ENCODE measurements at places on chromosomes 5 and 9.

GRCh38 chr9:129486756-129487657 is 133.9 kb downstream of the C9orf50 start:
- DNase-seq = no peak

GRCh38 chr9:99782962-99783718 is 38.5 kb upstream of the NR4A3 start:
- no peak for DNase-seq

GRCh38 chr5:11000515-11001353 is 239.7 kb upstream of the DAP start:
- no peak for DNase-seq

DNA sequence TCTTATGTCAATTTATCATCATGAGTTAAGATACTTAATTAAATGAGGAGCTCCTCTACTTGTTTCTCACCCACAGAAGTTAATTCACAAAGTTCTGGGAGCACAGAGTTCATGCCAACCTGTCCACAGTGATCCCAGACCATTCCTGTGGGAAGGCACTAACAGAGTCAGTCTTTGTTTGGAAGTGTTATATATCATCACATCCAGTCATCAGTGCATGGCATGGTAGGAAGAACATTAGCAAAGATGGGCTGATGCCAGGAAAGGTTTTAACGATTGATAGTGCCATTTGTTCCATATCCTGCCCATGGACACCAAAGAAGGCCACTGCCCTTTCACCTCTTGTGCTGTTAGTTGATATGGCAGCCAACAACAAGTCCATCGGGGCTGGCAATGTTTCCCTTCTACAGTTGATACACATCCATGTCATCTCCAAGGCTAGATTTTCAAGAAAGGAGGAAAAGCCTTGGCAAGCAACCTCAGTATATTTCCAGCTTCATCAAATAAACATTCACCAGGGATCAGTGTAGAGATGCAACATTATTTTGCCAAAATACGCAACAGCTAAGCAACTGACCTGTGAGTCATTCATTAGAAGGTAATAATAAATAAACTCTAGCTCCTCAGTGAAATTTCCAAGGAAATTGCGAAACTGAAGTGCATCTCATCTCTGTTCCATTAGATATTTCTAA is 169.6 kb downstream of the RORB start:
- no peak for DNase-seq

GRCh38 chr5:128220841-128221240 is 137.3 kb downstream of the SLC12A2 start:
- DNase-seq = no peak

GRCh38 chr5:56986626-56986947 is 34.7 kb upstream of the MIER3 start:
- no peak for DNase-seq

DNA sequence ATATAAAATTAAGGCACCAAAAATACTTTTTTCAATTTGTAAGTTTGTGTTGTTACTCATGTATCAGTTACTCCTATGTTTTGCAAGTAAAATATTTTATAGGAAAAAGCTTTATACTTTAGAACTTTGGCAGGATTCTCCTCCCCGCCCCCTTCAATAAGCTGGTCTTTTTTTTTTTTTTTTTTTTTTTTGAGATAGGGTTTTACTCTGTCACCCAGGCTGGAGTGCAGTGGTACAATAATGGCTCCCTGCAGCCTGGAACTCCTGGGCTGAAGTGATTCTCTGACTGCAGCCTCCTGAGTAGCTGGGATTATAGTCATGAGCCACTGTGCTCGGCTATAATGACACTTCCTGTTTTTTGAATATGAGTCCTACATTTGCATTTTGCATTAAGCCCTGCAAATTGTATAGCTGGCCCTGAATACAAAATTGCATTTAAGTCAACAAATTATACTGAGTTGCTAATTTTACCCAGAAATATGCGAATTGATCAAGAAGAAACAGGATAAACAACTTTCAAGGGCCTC is 192.9 kb downstream of the PIK3R1 start:
- no peak for DNase-seq

DNA sequence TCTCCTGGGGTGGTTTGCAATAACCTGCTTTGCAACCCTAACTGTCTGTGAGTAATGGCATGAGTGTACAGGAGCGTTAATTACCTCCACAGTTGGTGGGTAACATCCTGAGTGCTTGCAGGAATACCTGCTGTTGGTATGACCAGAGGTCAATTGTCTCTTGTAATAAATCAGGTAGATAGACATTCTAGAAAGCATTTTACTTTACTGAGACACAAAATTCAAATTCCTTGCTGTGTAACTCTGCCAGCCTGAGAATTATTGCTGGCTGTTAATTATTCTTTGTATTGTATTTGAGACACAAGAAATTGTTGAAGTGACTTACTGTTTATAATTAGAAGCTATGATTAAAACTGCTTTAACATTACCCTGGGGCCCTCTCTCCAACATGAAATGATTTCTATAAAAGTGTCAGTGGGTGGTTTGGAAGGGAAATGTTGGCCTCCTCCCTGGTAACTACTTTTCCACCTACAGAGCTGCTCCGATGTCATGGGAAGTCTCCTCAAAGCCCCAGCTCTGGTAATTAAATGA is 150.8 kb upstream of the ADCY2 start:
- no peak for DNase-seq

GRCh38 chr5:112492291-112492690 is 73.2 kb upstream of the EPB41L4A start:
- DNase-seq = no peak

DNA sequence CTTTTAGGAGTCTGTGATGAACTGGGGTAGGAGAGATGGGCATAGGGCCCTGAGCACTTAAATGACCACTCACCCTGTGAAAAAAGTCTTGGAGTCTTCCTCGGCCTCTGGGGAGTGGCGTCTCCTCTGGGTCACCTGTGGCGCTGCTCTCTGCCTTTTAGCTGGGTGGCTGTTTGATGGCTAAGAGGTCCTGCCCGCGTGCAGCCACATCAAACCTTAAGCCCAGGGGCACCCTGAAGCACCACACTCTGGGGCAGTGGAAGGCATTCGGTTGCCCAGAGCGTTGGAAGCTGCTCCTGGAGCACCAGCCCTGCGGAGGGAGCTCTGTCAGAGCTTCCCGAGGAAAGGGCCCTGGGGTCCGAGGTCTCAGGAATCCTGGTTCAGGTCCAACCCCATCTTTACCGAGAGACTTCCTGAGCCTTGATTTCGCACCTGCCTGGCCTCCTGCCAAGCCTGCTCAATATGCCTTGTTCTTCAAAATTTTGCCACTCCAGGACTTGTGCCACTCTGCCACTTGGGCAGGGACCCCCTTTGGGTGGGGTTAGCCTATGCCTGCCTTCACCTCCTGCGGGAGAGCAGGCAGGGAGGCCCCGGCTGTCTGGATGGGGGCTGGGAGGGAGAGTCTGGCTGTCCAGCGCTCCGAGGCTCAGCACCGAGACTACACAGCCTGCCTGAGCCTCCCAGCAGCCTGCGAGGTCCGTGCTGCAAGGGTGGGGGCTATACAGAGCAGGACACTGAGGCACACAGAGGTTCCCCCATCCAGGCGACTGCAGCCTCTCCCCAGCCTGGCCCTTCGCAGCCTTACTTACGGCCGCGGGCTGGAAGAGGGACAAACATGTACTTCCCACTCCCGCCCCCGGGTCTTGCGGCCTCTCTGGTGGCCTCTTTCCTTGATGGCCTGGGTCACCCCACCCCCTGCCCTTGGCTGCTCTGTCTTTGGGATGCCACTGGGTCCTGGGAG is 63.4 kb upstream of the RNU6ATAC start:
- DNase-seq = no peak

GRCh38 chr9:125761676-125762450 is 14.7 kb downstream of the PBX3 start:
- DNase-seq = no peak

GRCh38 chr9:16112116-16112515 is 559.3 kb downstream of the CCDC171 start:
- DNase-seq = no peak

- no peak for DNase-seq
Measured at GRCh38 chr9:68473790-68474189, 66.9 kb downstream of the TMEM252 start.

GRCh38 chr9:129014124-129014523 is 14.0 kb downstream of the SH3GLB2 start:
- DNase-seq = no peak

- DNase-seq = no peak
Measured at GRCh38 chr5:127609957-127610356, 38.9 kb upstream of the CTXN3 start.

GRCh38 chr5:136811551-136811950 is 446.2 kb upstream of the TRPC7 start:
- no peak for DNase-seq

- no peak for DNase-seq
Measured at GRCh38 chr5:141121563-141121962, at the start of gene PCDHB4. PCDHB4 (plus strand) TSS chr5:141121818; CDS start chr5:141121999, 181 bp downstream.

- no peak for DNase-seq
Measured at GRCh38 chr5:135242866-135243555, 156.0 kb downstream of the MACROH2A1 start.

GRCh38 chr5:3657364-3658022 is 61.9 kb downstream of the IRX1 start:
- no peak for DNase-seq

DNA sequence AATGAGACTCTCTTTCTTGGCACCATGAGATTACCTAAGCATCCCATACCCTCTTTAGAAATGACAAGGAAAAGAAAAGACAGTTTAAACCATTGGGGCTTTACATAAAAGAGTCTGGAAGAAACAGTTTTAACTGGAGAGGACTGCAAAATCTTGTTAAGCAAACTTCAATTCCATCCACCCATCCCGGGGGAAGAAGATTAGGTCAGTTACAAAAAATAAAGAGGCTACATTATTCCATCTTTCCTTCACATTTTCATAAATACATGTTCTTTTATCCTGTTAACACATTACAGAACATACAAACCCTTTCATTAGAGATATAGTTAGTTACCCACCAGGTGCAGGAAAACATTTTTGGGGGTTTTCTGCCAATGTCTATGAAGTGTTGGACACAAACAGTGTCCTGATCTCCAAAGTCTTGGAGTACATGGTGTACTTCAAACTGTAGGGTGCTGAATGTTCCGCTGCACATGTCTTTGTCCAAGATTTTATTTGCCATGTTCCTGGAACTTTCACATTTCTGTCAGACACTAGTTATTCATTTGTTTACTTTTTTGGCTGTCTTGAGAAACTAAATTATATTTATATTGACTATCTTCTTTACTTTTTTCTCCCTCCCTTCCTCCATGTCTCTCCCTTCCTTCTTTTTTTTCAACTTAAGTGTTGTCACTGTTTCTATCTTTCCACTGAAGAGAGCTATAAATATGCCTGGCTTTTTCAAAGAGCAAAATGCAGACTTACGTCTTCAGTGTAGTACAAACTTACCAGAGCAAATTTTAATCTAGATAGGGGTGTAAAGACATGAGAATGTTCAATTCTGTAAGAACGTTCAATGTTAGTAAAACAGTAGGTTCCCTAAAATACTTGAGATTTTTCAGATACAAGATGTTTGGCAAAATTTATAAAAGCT is 410.9 kb upstream of the PRR16 start:
- no peak for DNase-seq

DNA sequence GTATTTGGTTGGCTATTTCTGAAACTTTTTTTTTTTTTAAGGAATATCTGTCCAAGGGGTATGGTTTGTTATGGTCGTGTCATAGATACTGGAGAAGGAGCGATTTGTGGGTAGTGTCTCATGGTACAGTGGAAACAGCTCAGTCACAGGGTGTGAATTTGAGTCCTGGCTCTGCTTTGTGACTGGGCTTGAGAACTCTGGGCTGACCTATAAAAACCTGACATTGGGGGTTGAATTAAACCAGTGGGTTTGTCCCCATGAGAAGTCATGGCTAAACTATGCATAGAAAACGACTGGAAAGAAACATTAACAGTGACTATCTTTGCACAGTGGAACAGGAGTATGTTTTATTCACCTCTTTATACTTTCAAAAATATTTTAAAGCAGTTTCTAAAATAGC is 54.7 kb downstream of the MACROH2A1 start:
- DNase-seq = no peak

DNA sequence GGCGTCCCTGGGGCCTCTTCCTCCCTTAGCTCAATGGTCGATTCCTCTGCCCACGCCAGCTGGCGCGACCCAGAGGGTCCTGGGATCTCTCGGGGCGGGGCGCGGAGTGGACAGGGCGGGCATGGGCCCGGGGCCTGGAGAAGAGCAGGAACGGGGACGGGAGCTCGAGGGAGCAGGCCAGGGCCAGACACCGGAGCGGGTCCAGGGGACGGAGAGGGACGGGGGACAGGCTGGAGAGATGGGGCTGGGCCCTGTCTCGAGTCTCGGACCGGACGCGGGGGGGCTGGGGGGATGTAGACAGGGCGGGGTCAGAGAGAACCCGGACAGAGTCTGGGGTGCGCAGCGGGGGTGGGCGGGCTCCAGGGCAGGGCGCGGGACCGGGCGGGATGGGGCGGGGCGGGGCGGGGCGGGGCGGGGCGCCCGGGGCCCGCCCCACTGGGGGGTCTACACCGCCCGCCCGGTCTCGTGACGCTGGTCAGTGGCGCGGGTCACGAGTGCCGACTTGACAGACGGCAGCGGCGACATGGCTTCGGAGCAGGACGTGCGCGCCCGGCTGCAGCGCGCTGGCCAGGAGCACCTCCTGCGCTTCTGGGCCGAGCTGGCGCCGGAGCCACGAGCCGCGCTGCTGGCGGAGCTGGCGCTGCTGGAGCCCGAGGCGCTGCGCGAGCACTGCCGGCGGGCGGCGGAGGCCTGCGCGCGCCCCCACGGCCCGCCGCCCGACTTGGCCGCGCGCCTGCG is at the start of gene UAP1L1:
UAP1L1 (plus strand) TSS at position 508 of the 738 bp plus-strand sequence; CDS start at position 524, 16 bp downstream.
- DNase-seq = peak; percentile 42

GRCh38 chr9:36064448-36065037 is 27.8 kb downstream of the RECK start:
- no peak for DNase-seq

- no peak for DNase-seq
Measured at GRCh38 chr9:137294681-137295237, 7.3 kb downstream of the NRARP start.

- DNase-seq = no peak
Measured at GRCh38 chr5:179730852-179731251, 1.8 kb upstream of the MAML1 start.

DNA sequence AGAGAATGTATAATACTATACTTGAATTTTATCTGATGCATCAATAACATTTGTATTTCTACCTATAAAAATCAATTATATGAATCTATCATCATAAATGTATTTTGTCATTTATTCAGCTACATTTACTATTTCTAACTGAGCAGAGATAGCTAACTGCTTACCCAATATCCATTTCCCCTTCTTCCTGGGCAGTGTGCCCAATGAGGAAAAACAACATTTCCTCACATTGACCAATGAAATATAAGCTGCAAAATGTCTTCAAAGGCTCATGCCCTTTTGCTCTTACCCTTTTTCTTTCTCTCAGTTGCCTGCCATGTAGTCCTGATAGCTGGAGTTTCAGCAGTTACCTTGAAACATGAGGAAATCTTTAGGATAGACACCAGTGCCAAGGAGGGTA is 385.8 kb upstream of the PCSK5 start:
- DNase-seq = no peak

GRCh38 chr9:13529321-13530104 is 250.0 kb upstream of the MPDZ start:
- DNase-seq = no peak

GRCh38 chr9:133099726-133100505 is 21.1 kb downstream of the RALGDS start:
- DNase-seq = no peak

GRCh38 chr9:78613006-78613405 is 316.1 kb downstream of the PSAT1 start:
- DNase-seq = no peak
